ENCODE measurements at places on chromosomes 3 and 15.

DNA sequence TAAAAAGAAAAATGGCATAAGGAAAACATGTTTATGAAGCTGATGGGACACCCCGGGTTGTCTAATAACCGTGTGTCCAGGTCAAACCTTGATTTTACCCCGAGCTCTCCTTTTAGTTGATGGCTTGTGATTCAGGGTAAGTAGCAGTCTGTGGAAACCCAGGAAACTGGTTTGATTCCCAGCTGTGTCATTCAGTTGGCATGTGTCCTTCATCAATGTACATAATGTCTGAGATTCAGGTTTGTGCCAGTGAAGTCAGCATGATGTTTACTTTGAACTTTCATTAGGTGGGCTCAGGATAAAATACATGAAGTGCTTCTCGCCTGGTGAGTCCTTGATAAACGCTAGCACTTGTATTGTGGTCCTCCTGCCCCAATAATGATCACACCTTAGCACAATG is 4.3 kb upstream of the COPG1 start:
- DNase-seq: no peak

- DNase-seq: no peak
Observed at GRCh38 chr15:39396979-39397615, 183.8 kb upstream of the THBS1 start.

DNA sequence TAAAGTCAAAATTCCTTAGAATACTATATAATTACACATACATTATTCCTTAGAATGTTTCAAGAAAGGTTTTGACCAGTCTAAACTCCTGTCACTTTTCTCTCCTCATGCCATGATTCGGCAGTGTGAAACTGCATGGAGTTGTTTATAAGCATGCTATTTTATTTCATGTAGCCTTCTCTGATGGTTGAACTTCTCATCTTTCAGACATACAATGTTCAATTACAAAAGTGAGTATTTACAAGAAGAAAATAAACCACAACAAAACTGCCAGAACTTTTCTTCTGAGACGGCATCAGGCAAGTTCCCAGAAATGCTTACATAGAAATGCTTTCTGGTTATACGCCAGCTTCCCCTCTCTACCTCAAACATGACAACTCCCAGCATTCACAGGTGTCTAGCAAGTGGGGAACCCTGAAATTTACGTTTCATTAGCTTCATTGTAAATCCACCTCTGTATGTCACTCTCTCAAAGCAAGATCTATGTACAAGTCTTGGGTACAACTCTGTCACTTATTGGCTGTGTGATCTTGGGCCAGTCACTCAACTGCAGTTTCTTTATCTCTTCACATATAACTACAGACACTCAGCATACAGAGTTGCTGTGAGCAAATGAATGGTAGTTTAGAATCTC is 42.7 kb downstream of the HDGFL3 start:
- no peak for DNase-seq

- DNase-seq: peak; percentile 57
Observed at GRCh38 chr3:105315815-105316214, 50.9 kb upstream of the ALCAM start.

GRCh38 chr3:121768452-121768851 is 18.9 kb upstream of the GOLGB1 start:
- DNase-seq: no peak

- no peak for DNase-seq
Observed at GRCh38 chr3:72675243-72675642, 173.0 kb downstream of the SHQ1 start.

GRCh38 chr3:128408693-128409623 is 57.7 kb downstream of the DNAJB8 start:
- DNase-seq: peak; percentile 40

DNA sequence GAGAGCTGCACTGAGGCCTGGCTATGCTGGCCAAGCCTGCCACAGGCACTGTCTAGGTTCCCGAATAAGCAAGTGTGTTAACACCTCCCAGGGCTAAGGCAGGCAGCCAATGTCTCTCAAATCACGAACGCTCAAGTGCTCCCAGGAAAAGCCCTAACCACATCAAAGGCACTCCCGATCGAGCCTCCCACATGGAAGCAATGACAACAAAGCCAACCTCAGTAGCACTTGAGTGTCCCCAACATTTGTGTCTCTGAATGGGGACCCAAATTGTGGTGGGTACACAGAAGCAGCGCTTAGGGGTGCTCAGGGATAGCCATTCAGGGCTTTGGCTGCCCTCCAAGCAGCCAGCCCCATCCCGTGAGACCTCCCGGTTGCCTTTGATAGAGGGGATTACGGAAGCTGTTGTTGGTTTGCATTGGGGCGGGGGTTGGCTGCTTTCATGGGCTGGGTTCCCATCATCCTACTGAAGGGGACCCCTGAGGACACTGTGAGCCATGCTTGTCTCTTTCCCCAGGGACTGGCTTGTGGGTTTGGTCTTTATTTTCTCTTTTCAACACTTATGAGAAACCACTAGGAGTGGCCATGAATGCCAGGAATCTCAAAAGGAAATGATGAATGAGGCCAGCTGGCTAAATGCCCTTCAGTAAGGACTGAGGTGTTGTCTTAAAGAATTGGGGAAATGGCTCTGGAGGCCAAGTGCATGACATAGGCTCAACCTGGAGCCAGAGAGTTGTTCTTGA is 234.1 kb upstream of the FEZF2 start:
- DNase-seq: peak; percentile 60

- no peak for DNase-seq
Observed at GRCh38 chr3:189714991-189715961, 84.1 kb downstream of the TP63 start.

- DNase-seq: no peak
Observed at GRCh38 chr3:156038869-156039268, 81.5 kb upstream of the KCNAB1 start.

- DNase-seq: peak; percentile 37
Observed at GRCh38 chr15:74937272-74937589, 642 bp downstream of the COX5A start.

DNA sequence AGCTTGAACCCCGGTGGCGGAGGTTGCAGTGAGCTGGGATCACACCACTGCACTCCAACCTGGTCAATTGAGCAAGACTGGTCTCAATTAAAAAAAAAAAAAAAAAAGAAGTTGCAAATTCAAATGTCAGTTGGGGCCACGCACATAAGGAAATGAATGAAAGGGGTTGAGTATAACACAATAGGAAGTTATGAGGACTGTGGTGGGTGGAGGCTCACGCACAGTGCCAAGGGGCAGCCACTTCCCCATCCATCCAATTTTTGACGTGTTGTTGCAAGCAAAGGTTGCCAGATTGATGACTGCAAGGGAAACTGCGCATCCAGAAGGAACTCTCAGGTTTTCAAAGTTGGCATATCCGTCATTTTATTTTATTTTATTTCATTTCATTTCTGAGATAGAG is 532.2 kb downstream of the NTRK3 start:
- DNase-seq: no peak
